ENCODE measurements at places on chromosomes 11 and 22. TPM values are rescaled to one million over a fixed set of nuclear protein-coding genes. Genes with fewer than 3 reads are reported as not detected.

DNA sequence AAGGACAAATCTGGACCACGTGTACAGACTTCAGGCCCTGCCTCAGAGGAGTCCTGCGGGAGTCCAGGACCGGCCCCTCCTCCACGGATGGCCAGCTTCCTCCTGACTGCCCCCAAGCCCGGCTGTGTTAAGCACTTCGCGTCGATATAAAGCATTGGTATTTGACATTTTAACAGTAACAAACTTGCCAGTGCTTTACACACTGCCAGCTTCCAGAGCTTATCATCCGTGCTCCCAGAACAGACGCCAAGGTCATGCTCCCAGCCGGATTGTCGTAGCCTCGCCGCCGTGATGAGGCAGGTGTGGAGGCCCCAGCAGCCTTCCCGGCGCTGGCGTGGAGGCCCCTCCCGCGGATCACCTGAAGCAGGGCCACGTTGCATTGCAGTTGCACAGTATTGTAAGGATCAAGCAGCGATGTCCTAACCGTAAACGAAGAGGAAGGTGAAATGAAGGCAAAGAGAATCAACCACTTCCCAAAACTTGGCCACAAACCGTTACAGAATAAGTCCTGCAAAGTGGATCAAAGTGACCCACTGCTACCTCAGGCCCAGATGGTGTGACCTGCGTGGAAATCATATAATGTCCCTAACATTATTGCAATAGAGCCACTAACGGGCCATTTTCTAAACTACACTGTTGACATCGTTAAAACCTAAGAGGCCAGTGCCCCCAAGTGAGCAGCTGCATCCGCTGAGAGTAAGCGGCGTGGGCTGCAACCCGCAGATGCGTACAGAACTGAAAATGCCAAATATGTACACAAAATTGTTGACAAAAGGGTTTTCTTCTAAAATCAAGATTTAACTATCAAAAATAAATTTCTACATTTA, 51.6 kb downstream of the CERK start:
- DNase-seq: no peak

DNA sequence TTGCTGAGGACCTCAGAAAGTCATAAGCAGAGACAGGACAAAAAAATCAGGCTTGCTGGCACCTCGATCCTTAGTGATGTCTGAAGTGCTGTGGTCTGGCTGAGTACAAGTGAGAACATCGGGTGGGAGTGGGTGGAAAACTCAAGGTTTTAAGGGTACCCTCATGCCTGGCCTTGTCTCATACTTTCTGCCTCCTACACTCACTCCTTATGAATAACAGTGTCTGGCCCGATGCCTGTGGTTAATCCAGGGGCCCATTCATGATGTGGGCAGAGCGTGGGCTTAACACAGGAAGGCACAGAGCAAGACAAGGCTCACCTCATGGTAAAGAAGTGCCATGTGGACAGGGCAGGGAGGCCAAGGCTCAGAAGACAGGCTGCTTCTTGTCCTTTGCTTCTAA, 11.0 kb upstream of the UCP3 start:
- DNase-seq: no peak

GRCh38 chr11:101872171-101872882, 42.5 kb upstream of the CEP126 start:
- DNase-seq: no peak

DNA sequence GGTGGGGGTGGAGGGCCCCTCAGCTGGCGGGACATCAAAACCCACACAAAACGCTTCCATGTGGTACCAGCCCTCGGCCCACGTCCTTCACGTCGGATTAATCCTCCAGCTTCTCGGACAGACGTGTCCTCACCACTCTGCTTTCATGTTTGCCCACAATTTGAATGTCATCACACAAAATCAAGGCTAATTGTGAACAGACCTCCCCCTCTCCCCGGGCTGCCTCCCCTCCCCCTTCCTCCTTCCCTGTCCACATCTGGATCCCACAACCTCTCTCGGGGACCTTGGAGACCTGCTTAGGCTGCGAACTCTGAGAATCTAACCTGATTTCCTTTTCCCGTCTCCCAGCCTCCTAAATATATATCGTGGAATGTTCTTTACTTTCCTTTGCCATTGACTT, 262.9 kb downstream of the MN1 start:
- no peak for DNase-seq

GRCh38 chr22:48918585-48919186, 909.0 kb downstream of the BRD1 start:
- no peak for DNase-seq

- no peak for DNase-seq
These were observed 3.9 kb upstream of the BIRC3 start for GRCh38 chr11:102313238-102313940.

GRCh38 chr11:73204711-73205121, 13.4 kb upstream of the P2RY2 start:
- DNase-seq: peak; percentile 63

GRCh38 chr11:2398664-2399355, 1.7 kb upstream of the TSSC4 start:
- no peak for DNase-seq

The FLRT1 gene
- 0.08 TPM for total RNA-seq

GRCh38 chr11:94533696-94534630, 9.8 kb upstream of the FUT4 start:
- DNase-seq: peak; percentile 24

The UBE2L3 gene
- 57.3 TPM for total RNA-seq

The TIGD3 gene
- total RNA-seq: 0.25 TPM
